ENCODE measurements at places on chromosomes 2 and 18.

- H3K4me3 ChIP-seq = no peak overlapping the region
- no peaks in the 10 kb centered on the region for H3K36me3 ChIP-seq
- no peak for DNase-seq
- H3K27me3 ChIP-seq = no peaks in the 10 kb centered on the region
- no peak overlapping the region for H3K27ac ChIP-seq
These were observed 1.4 kb upstream of the ACMSD start for GRCh38 chr2:134836986-134837385.

- no peak for DNase-seq
- no peaks in the 10 kb centered on the region for H3K27me3 ChIP-seq
- H3K4me3 ChIP-seq = no peak overlapping the region
- no peak overlapping the region for H3K27ac ChIP-seq
These were observed 68.4 kb downstream of the ID2 start for GRCh38 chr2:8750221-8750620.

DNA sequence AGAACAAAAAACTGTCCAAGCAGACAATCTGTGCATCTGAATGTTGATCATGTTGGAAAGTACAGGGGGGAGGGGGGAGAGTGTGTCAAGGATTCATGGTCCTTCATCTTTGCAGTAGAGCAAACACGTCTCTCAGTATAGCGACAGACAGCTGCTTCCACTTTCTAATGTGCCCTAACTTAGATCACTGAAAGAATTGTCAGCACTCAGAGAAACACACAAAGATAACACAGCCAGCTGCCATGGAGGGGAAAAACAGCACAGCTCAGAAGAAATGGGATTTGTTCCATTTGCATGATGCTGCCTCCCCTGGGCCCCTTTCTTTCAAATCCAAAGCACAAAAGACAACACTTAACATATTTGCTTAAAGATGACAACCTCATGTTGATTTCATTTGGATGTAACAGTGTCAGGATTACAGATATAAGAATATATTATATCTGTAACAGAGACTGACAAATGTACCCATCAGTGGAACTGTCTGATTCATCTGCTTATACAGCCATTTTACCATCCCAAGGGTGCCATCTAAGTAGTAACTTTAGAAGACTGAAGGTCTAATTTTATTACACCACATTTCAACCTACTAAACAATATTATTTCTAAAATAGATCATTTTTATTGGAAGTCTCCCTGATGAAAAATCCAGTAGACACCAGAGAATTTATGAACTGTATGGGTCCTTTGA, 17.7 kb downstream of the FIGN start:
- no peak for DNase-seq
- H3K27ac ChIP-seq = no peak overlapping the region
- H3K36me3 ChIP-seq = no peaks in the 10 kb centered on the region
- no peaks in the 10 kb centered on the region for H3K27me3 ChIP-seq
- H3K4me1 ChIP-seq = no peaks in the 10 kb centered on the region

- H3K36me3 ChIP-seq = no peaks in the 10 kb centered on the region
- H3K4me3 ChIP-seq = no peak overlapping the region
- no peak overlapping the region for H3K27ac ChIP-seq
- H3K27me3 ChIP-seq = no peaks in the 10 kb centered on the region
These were observed 758.4 kb upstream of the KLHL29 start for GRCh38 chr2:22626621-22627020.

GRCh38 chr2:240886023-240886565, 9.9 kb downstream of the MAB21L4 start:
- no peak for DNase-seq
- H3K27ac ChIP-seq = no peak overlapping the region
- H3K36me3 ChIP-seq = no peaks in the 10 kb centered on the region
- H3K4me3 ChIP-seq = no peak overlapping the region
- H3K27me3 ChIP-seq = no peaks in the 10 kb centered on the region

DNA sequence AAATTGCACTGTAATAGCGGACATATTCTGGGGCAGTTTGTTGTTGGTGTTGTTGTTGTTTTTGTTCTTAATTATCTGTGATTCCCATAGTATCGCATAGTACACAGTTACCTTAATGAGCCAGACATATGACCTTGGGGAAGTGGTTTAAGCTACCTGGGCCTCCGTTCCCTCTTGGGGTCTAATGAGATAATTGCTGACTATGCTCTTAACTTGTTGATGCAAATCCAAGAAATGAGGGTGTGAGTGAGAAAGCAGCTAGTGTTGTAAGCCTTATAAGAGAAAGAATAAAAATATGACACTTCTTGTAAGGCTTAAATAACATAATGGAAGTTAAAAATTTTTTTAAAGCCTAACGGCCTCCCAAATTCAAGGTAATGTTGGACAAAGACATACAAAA, 7.1 kb downstream of the NMI start:
- DNase-seq = no peak
- H3K4me3 ChIP-seq = no peak overlapping the region
- H3K27me3 ChIP-seq = no peaks in the 10 kb centered on the region
- H3K36me3 ChIP-seq = peaks cover 14% of the 10 kb centered on the region
- no peak overlapping the region for H3K27ac ChIP-seq
- peaks cover 2% of the 10 kb centered on the region for H3K4me1 ChIP-seq

GRCh38 chr2:9573013-9573720, 17.5 kb upstream of the ADAM17 start:
- H3K27me3 ChIP-seq = no peaks in the 10 kb centered on the region
- no peaks in the 10 kb centered on the region for H3K4me1 ChIP-seq
- no peak overlapping the region for H3K27ac ChIP-seq
- DNase-seq = no peak
- H3K36me3 ChIP-seq = no peaks in the 10 kb centered on the region

DNA sequence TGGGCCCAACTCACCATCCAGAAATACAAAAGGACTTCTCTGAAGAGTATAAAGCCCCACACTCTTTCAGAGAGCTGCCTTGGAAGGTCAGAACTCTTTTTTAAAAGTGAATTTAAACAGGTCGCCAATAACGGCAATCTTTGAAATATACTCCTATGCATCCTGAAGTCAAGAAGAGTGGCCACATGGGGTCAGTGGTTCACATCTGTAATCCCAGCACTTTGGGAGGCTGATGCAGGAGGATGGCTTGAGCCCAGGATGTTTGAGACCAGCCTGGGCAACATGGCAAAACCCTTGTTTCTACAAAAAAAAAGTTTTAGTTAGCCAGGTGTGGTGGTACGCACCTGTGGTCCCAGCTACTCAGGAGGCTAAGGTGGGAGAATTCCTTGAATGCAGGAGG, 68.1 kb upstream of the FZD7 start:
- H3K27me3 ChIP-seq = no peaks in the 10 kb centered on the region
- H3K4me1 ChIP-seq = peaks cover 3% of the 10 kb centered on the region
- DNase-seq = no peak
- H3K36me3 ChIP-seq = no peaks in the 10 kb centered on the region
- no peak overlapping the region for H3K4me3 ChIP-seq
- H3K27ac ChIP-seq = no peak overlapping the region

GRCh38 chr2:185201063-185201462, 537.5 kb upstream of the FSIP2 start:
- no peaks in the 10 kb centered on the region for H3K36me3 ChIP-seq
- no peak overlapping the region for H3K4me3 ChIP-seq
- H3K4me1 ChIP-seq = no peaks in the 10 kb centered on the region
- H3K27me3 ChIP-seq = no peaks in the 10 kb centered on the region
- DNase-seq = no peak

DNA sequence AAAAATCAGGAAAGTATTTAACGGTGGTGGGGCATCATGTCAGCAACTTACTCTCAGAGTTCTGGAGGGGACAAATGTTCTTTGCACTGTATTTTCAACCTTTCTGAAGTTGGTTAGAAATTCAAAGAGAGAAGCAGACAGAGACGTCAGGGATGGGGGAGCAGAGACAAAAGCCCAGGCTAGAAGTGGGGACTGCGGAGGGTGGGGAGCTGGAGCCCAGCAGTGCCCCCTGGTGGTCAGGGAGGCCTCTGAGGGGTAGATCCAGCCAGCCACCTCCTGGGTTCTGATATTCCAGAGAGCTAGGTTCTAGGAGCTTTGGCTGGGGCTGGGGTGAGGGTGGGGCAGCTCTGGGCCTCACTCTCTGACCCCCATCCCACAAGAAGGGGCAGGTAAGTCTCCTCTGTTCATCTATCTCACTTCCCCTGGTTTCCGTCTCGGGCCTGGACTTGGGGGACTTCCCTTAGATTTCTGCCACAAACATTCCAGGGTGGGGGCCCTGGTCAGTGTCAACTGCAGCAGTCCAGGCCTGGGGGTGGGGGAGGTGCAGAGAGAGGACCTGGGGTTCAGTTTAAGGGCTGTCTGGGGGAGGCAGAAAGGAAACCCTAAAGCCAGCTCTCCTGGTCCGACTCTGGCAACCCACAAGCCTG, 8.9 kb downstream of the TNS1 start:
- no peak overlapping the region for H3K27ac ChIP-seq
- H3K36me3 ChIP-seq = no peaks in the 10 kb centered on the region
- H3K4me1 ChIP-seq = no peaks in the 10 kb centered on the region

GRCh38 chr2:29000481-29000880, 19.4 kb downstream of the TOGARAM2 start:
- no peaks in the 10 kb centered on the region for H3K36me3 ChIP-seq
- no peaks in the 10 kb centered on the region for H3K27me3 ChIP-seq
- H3K4me1 ChIP-seq = peaks cover 18% of the 10 kb centered on the region
- DNase-seq = peak; percentile 71
- H3K27ac ChIP-seq = peak overlapping the region; percentile 26
- peak overlapping the region; percentile 24 for H3K4me3 ChIP-seq

DNA sequence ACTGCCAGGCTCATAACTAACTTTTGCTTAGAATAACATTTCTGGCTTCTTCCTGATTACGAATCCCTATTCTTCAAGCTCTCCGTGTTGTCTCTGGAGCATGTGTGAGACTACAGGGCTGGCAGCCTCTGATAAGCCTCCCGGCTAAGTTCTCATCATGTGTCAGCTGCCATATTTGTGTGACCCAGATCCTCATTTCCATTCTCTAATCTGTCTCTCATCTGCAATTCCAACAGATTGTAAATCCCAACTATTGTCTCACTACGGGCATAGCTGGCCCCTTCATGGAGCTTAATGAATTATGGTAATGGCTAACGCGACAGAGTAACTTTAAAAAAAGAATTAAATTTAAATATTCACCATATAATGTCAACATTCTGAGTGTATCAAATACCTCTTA, 165.4 kb downstream of the CMPK2 start:
- no peaks in the 10 kb centered on the region for H3K36me3 ChIP-seq
- no peaks in the 10 kb centered on the region for H3K27me3 ChIP-seq
- no peaks in the 10 kb centered on the region for H3K4me1 ChIP-seq
- no peak overlapping the region for H3K4me3 ChIP-seq

- no peak overlapping the region for H3K4me3 ChIP-seq
- H3K36me3 ChIP-seq = peaks cover 12% of the 10 kb centered on the region
- no peak for DNase-seq
- H3K27me3 ChIP-seq = no peaks in the 10 kb centered on the region
- H3K27ac ChIP-seq = no peak overlapping the region
These were observed 149.3 kb downstream of the HAUS1 start for GRCh38 chr18:46253498-46253897.

DNA sequence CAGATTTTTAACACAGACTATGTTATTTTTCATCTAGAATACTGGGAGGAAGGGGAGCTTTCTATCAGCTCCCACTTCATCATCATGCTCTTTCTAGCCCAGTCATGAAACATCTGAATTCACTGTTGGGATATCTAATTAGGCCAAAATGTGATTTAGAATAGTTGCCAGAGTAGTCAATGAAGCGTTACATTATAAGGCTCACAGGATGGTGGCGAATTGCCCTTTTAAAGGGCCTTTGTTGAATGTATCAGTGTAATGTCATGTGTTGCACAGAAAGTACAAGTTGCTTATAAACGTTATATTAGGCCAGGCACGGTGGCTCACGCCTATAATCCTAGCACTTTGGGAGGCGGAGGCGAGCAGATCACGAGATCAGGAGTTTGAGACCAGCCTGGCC, 45.6 kb downstream of the PDE1A start:
- H3K27me3 ChIP-seq = no peaks in the 10 kb centered on the region
- no peaks in the 10 kb centered on the region for H3K4me1 ChIP-seq
- H3K27ac ChIP-seq = no peak overlapping the region
- DNase-seq = no peak

DNA sequence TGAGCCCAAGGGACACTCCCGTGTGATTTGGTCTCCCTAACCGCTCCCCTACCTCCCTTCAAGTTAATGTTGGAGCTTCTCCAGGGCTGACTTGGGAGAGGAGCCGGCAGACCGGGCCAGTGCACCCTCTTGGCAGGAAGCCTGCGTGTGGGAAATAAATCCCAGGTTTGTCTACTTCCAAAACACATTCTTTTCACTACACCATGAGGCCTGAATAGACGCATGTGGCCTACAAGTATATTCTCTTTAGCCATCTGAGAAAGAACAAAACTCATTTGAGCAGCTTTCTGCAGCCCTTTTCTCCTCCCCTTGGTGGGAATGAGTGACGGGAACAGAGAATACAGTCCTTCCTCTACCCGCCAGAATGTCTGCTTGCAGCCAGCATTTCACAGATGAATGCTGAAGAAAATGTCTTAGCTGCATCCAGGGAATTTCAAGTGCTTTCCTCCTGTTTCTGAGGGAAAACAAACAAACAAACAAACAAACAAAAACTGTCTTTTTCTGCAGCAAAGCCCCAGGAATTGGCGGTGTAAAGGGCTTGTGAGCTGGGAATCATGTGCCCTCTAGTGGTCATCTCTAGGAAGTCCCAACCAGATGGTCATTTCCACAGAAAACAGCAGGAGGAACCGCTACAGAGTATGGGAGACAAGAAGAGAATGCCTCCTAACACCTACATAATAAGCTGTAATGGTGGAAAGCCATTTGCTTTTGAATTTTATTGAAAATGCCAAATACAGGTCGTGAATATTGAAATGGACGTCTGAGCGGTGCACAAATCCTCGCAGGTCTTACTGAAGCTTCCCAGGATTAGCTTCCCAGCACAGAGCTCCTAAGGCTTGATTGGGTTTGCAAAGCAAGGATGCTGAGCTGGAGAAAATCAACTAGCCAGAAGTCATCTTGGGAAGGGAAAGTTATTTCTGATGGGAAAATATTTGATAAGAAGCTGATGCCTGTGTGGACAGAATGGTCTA, 41.2 kb upstream of the DAPL1 start:
- no peaks in the 10 kb centered on the region for H3K36me3 ChIP-seq
- DNase-seq = peak; percentile 45
- no peak overlapping the region for H3K27ac ChIP-seq
- H3K4me1 ChIP-seq = no peaks in the 10 kb centered on the region
- no peaks in the 10 kb centered on the region for H3K27me3 ChIP-seq

GRCh38 chr2:216715402-216715974, 20.1 kb upstream of the IGFBP5 start:
- H3K4me1 ChIP-seq = no peaks in the 10 kb centered on the region
- no peaks in the 10 kb centered on the region for H3K27me3 ChIP-seq
- no peaks in the 10 kb centered on the region for H3K36me3 ChIP-seq

GRCh38 chr18:7632152-7633098, 65.3 kb downstream of the PTPRM start:
- H3K27me3 ChIP-seq = no peaks in the 10 kb centered on the region
- H3K4me3 ChIP-seq = no peak overlapping the region
- H3K36me3 ChIP-seq = no peaks in the 10 kb centered on the region
- no peak overlapping the region for H3K27ac ChIP-seq
- DNase-seq = no peak

- no peaks in the 10 kb centered on the region for H3K36me3 ChIP-seq
- H3K4me1 ChIP-seq = no peaks in the 10 kb centered on the region
- peaks cover 6% of the 10 kb centered on the region for H3K27me3 ChIP-seq
- H3K27ac ChIP-seq = no peak within 1 kb of the TSS
These were observed at the start of gene LIMS2 for GRCh38 chr2:127675331-127676261. LIMS2 (minus strand) TSS chr2:127675530; CDS start chr2:127675024, 506 bp downstream.

Data from naive thymus-derived CD4-positive, alpha-beta T cell (primary cell).